Daoy (cell line): ENCODE measurements at places on chromosomes 4 and X. TPM values are rescaled to one million over a fixed set of nuclear protein-coding genes. Genes with fewer than 3 reads are reported as not detected.
A peak's percentile ranks its signal among the peaks of the same experiment; 100 is the strongest.

DNA sequence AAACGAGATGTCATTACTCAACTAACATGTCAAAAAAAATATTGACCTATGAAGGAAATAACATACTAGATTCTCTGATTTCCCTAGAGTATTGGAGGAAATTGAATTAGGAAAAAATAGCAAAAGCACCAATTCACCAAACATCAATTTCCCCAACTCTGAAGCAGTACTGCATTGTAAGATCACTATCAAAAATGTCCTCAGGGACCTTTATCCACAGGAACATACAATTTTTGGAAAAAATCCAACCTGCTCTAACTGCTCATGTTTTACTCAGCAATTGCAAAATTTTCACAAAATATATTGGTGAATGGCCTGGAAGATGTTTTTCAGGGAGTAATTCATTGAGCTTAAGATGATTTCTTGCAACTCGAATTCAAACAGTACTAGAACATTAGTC is 239.0 kb upstream of the GIMD1 start:
- no peak for DNase-seq

DNA sequence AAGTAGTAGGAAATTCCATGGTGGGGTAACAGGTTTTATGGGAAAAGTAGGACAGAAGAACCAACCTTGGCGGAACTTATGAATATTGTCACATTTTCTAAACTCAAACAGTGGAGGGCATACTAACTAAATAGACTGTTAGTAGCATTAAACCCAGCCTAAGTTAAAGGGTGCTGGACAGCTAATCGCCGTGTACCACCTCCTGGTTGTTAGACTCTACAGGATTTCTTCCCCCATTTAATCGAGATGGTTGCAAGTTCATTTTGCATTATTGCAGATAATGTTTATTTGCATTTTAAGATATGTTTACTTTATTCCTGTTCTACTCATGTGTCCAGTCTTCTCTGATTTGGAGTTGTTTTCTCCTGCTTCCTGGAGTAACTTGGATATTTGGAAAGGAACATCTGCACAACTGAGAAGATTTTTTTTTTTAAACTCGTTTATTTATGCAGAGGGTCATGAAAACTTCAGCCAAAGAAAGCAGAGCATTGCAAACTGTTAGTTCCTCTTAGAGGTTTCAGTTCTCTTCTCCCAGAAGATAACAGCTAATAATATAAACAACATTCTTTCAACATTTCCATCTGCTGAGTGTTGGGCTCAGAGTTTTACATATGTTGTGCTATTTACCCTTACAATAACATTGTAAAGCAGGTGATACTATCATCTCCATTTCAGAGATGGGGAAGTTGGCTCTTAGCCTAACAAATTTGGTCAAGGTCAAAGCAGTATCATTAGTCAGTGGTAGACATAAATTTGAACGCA is 51.5 kb upstream of the TBC1D9 start:
- no peak for DNase-seq

Gene C4orf36
- total RNA-seq, result 0.40 and 4.1 TPM in 2 replicates

Gene C4orf50
- total RNA-seq, result not detected in 2 replicates

DNA sequence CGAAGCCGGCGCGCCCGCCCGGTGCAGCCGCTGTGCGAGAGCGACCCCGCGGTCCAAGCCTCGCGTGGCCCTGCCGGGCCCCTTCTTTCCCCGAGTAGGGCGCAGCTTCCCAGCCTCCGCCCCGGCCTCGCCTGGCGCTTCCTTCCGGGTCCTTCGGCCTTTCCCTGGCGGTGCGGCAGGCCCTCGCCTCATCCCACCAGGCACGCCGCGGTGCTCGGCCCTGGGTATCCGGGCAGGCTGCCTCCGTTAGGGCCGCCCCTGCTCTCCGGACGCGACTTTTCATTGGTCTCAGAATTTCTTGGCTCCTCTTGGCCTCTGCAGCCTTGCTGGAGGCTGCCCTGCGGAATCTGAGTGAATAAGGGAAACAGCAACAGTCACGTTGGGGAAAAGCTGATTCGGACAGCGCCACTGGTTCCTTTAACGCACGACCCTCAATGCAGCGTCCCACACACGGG is 429 bp downstream of the UVSSA start:
- DNase-seq, result peak; percentile 80

DNA sequence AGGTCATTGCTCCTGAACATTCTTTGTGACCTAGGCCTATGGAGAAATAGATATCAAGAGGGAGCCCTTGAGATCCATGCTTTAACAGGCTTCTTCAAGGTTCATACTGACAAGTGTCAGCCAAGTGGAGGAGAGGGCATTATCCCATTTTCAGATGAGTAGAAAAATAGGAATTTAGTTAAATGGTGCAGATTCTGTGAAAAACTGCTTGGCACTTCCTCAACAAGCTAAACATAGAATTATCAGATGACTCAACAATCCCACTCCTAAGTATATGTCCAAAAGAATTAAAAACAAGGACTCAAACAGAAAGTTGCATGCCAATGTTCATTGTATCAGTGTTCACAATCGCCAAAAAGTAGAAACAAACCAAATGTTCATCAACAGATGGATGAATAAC is 43.8 kb upstream of the KCNIP4 start:
- DNase-seq, result no peak

Gene MMRN1
- not detected in 2 replicates for total RNA-seq

Gene USP17L13
- not detected in 2 replicates for total RNA-seq
